ENCODE measurements at places on chromosomes 12 and 14.

GRCh38 chr14:49972131-49972671 lies 79.3 kb downstream of the ARF6 start:
- no peak for DNase-seq

DNA sequence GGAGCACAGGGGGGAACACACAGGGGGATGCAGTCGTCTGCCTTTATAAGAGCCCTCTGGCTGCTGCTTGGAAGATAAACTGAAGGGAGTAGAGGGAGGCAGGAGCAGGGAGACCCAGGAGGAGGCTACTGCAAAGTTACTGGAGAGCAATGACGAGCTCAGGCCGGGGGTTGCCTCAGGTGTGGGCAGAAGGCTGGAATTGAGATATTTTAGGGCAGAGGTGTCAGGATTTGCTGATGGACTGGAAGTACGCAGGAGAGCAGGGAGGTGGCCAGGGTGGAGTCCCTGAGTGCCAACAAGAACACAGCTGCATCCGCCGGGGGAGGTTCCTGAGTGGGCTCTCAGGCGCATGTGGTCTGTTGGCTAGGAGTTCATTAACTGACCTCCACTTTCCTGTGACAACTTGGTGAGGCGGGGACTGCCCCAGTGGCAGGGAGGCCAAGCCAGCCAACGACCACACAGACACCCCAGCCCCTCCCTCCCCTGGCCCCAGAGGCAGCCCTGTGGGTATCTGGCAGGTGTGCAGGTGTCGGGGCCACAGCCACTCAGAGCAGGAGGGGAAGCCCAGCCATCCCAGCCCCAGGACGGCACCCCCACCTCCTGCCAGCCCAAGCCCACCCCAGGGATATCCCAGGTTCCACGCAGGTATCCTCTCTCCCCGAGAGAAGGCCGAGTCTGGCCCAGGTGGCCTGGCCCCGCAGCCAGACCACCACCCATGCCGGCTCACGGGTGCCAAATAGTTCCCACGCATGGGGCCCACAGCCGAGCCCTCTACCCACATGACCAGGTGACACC lies 85.4 kb downstream of the NCOR2 start:
- no peak for DNase-seq

- DNase-seq: no peak
These were observed 105.5 kb upstream of the CCND2 start for GRCh38 chr12:4168036-4168435.

- DNase-seq: no peak
These were observed 129.3 kb upstream of the RAP1B start for GRCh38 chr12:68481181-68481941.

DNA sequence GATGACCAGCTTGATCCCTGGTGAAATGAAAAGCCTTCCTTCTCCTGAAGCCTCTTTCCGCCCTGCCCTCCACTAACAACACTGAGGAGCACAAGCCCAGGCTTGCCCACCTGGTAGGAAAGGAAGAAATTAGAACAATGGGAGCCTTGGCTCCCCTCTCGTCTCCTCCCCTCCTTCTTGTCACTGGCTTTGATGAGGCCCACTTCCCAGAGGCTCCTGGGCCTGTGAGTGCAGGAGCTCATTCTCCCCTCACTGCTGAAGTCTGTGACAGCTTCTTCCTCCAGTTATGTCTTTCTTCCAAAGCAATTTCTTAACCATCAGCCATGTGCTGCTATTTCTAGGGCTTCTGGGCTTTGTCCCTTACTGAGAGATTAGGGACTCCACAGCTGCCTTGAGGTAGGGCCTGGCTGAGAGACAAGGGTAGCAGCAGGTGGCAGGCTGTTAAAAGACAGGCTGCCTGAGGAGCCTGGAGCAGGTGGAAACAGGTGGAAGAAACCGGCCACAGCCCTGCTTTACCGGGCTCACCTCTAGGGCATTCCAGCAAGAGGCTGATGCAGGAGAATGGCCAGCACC lies 53.6 kb upstream of the SRSF5 start:
- DNase-seq: no peak

DNA sequence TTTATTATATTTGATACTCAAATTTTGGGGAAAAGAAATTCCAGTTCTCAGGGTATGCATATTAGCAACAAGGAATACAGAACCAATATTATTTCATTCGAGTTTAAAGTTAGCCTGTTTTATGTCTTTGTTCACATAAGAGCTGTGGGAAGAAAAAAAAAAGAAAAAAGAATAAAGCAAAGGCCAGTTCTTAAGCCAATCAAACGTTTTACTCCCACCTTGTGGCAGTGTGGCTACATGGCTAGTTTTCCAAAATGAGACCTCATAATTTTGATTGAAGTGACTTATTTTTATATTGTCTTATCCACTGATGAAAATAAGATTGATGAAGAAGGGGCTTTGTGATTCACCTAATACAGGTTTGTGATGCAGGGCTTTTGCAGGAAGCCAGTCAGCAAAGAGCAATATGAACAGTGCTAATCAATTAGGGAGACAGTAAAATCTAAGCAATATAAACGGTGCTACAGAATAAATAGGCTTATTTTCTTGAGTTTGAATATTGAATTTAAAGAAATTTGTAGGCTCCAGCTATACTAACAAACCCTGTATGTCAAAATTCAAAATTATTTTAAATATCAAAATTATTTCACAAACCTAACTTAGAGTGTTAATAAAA lies 624.1 kb upstream of the FOXG1 start:
- no peak for DNase-seq
